ENCODE measurements at places on chromosomes 4 and X.

DNA sequence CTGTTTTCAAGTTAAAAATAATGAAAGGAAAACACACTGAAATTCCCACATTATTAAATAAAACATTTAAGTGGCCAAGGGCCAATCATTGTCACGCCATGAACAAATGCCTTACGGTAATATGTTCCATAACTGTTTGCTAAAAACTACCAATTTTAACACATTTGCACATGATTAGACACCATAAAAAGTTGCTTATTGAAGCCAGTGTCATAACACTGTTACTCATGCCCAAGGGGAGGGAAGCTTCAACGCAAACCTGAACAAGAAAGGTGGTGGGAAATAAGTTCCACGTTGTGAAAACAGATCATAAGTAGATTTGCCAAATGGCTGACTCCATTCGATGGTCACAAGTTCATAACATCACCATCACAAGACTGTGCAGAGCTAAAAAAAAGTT lies 739.3 kb upstream of the FAM241A start:
- no peak for DNase-seq

DNA sequence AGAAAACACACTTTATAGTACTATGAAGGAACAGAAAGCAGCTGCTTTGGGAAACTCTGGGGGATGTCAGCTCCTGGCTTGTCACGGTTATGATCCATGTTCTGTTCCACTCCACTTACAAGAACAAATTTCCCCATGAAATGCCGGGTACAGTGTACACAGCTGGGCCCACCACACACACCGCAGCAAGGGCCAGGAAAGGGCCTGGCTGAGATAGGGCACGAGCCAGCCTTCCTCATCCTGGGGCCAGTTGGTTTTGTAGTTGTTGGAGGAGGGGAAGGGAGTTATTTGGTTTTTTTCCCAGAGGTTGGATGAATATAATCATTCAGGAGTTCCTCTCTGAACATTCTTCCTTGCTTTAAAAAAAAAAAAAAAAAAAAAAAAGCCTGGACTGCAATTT lies 56.8 kb downstream of the SEPSECS start:
- DNase-seq: peak; percentile 44

- no peak for DNase-seq
Observed at GRCh38 chr4:2804973-2805501, 12.2 kb downstream of the SH3BP2 start.

DNA sequence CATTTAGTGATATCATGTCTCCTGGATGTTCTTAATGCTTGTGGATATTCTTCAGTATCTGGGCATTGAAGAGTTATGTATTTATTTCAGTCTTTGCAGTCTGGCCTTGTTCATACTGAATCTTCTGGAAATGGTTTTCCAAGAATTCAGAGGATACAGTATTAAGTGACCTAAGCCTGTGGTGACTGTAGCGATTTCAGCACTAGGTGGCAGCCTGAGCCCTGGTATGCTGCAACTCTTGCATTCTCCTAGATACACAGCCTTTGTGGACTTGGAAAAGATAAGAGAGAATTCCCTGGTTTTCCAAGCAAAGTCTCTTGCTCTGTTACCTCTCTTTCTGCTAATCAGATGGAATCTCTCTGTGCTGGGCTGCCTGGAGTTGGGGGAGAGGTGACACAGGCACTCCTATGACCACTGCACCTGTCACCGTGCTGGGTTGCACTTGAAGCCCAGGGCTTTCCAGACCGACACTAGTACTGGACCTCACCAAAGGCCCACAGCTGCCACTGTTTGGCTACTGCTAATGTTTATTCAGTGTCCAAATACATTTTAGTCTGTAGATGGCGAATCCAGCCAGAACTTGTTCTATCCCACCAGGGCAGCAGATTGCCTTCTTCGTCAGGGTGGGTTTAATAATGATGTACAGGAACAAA lies 19.3 kb upstream of the SPIN2A start:
- peak; percentile 11 for DNase-seq

- DNase-seq: no peak
Observed at GRCh38 chrX:153465691-153466380, 4.5 kb downstream of the HAUS7 start.

- DNase-seq: no peak
Observed at GRCh38 chr4:154559494-154560418, 3.1 kb upstream of the FGB start.

GRCh38 chr4:119027811-119028210 lies 107.8 kb upstream of the MYOZ2 start:
- no peak for DNase-seq

DNA sequence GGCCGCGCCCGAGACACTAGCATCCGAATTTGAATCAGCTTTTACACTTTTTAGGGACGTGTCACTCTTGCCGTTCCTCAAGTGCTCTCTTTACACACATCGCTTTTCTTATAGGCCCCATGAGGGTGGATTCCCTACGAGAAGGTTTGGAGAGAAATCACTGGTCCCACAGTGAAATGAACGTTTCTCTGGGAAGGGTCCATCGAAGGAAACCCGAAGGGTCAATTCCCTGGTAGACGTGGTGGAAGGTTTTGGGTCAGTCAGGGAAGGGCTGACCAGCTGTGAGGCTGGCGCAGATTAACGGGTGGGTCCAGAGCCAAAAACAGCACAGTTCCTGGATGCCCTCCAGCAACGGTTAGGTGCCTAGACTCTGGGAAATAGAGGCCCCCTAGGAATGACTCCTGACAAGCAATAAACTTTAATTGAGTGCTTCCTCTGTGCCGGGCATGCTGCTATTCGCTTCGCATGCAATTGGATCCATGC lies 35.9 kb downstream of the ETDC start:
- DNase-seq: peak; percentile 34
